ENCODE measurements at places on chromosomes 2 and 18.
A peak's percentile ranks its signal among the peaks of the same experiment; 100 is the strongest.

GRCh38 chr2:120820953-120821279 is 85.2 kb downstream of the GLI2 start:
- no peak for DNase-seq

DNA sequence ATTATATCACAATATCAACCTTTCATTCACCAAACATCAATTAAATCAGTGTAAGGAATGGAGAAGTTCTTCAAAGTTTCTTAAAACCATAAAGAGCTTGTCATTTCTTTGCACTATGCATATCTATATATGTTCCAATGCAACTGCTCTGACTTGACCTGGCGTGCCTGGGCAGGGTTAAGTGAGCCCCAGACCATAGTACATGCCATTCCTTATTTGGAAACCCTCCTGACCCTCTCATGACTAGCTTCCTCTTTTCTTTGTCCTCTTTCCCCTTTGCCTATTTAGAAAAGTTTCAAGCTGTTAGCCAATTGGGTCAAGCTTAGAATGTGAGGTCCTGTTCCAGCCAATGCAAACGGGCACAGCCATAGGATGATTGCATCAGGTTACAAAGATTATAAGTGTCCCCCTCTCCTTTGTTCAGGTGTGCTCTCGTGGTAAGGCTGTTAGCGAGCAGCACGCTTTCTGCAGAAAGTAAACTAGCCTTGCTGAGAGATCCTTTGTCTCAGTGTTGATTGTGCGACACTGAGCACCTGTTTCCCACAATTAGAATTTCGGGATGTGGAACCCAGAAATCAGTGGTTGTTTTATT is 78.2 kb upstream of the UXS1 start:
- no peak for DNase-seq

DNA sequence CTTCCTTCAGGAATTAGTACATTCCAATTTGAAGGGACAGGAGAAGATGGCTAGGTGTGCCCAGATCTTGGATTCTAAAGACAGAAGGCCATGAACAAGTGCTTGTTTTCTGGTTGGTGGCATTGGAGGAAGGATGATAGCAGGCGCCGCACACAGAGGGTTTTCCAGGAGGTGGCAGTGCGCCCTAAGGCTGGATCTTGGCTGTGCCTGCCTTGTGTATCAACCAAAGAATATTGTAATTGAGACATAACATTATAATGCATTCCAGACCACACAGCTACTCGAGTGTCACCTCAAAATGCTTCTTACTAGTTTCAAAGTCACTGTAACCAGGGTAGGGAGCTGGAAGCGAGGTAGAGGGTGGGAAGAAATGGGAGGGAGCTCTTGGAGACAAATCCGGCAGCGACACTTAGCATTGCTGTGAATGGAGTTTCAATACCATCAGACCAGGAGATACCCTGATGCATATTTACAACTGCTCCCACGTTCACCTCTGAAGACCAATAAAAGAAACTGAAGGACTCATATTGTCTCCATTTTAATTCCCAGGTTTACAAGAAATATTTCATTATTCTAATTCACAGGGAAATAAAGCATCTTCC is 42.5 kb downstream of the CPO start:
- DNase-seq, result peak; percentile 66

DNA sequence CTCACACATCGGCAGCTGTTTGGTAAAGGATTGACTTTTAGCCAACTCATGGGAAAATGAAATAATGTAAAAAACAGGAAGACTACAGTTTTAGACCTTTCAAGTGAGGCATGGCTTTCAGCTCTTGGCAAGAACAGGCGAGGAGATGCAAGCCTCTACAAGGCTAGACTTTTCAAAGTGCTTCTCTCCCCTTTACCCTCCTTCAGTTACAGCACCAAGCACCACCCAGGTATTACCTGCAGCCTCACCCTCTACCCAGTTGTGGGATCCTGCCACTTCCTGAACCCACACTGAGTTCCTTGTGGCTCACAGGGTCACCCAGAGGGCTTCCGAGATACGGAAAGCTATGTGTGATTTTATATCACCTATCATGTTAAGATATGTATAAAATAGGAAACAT is 14.7 kb downstream of the UGT1A10 start:
- DNase-seq, result no peak

GRCh38 chr2:212733273-212733672 is 194.7 kb upstream of the ERBB4 start:
- no peak for DNase-seq

- no peak for DNase-seq
These were observed 19.5 kb upstream of the CELF4 start for GRCh38 chr18:37584952-37585695.

- DNase-seq, result no peak
These were observed 139.7 kb downstream of the ROCK1 start for GRCh38 chr18:20971886-20972267.

- no peak for DNase-seq
These were observed 9.5 kb downstream of the WDPCP start for GRCh38 chr2:63578767-63579166.

DNA sequence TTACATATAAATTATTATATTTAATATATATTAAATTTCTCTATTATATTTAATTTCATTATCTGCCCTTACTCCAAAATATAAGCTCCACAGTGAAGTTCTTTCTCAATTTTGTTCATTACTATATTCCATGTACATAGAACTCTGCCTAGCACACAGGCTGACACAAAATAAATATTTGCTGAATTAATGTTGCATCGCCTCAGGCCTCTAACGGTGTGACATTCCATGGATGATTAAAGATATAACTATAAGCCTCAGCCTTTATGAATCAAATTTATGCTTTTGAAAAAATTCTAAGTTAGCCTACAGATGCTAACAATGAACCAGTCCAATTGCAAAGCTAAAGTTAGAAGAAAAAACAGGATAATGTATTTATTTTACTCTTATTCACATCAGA is 1337.2 kb upstream of the NRXN1 start:
- no peak for DNase-seq
